A549 treated with RU486 at 1 μM for 4 hours (cell line): ENCODE measurements at places on chromosomes 2 and 18. TPM values are rescaled to one million over a fixed set of nuclear protein-coding genes. Genes with fewer than 3 reads are reported as not detected.

Gene ANKRD62
- total RNA-seq = not detected in 5 replicates

Gene APLF
- total RNA-seq = 0.50 to 0.89 TPM (median 0.59 TPM) in 5 replicates

Gene REG3A
- not detected in 5 replicates for total RNA-seq

Gene OTOS
- not detected in 5 replicates for total RNA-seq

Gene FTCDNL1
- total RNA-seq = 1.8 to 2.8 TPM (median 2.5 TPM) in 5 replicates

Gene KCTD18
- total RNA-seq = 8.9 to 11.6 TPM (median 9.4 TPM) in 5 replicates

Gene RBM44
- total RNA-seq = 0.14 to 0.33 TPM (median 0.18 TPM) in 5 replicates

Gene CFAP221
- total RNA-seq = 0.19 to 0.72 TPM (median 0.32 TPM) in 4 of 5 replicates, not detected in the other

Gene IRS1
- 11.5 to 17.3 TPM (median 15.6 TPM) in 5 replicates for total RNA-seq

Gene CFC1
- not detected in 5 replicates for total RNA-seq

Gene CEP192
- total RNA-seq = 6.4 to 10.2 TPM (median 9.1 TPM) in 5 replicates

Gene CXCR2
- total RNA-seq = not detected in 5 replicates

Gene PPP1R1C
- 1.7 to 3.3 TPM (median 1.8 TPM) in 5 replicates for total RNA-seq

Gene UGT1A10
- total RNA-seq = 0.15 to 0.17 TPM in 2 of 5 replicates, not detected in the others
